CD4-positive, alpha-beta T cell treated with Interleukin-6 at 100 ng/mL for 8 hours (primary cell): ENCODE measurements at places on chromosomes 5 and 9.

DNA sequence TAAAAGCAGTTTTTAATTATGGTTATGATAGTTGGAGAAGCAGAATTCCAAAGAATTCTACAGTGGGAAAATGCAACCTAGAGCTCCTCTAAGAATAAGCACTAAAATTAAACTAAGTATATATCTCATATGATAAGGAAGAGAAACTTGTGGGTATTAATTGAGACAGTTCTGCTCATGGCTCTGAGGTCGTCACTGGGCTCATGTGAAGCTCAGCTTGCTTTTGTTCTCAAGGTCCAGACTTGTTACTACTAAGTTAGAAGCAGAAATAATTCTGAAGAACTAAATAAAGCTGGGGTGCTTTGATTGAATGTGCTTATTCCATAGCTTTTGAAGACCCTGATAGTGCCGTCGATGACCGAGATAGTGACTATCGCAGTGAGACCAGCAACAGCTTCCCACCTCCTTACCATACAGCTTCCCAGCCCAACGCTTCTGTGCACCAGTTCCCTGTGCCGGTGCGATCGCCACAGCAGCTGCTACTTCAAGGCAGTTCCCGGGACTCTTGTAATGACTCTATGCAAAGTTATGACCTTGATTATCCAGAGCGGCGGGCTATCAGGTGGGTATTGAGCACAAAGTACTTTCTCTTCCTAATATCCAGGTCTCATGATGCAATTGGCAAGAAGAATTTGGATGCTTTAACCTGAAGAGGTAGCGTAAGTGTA, 133.7 kb downstream of the UNC13B start:
- DNase-seq: no peak

GRCh38 chr9:115022760-115023434, 92.5 kb upstream of the TNFSF8 start:
- DNase-seq: no peak

GRCh38 chr5:139523635-139524445, 37.3 kb upstream of the UBE2D2 start:
- no peak for DNase-seq

- no peak for DNase-seq
These were observed 108.7 kb upstream of the PHYKPL start for GRCh38 chr5:178341091-178341850.

GRCh38 chr5:84265739-84266550, 118.7 kb downstream of the EDIL3 start:
- DNase-seq: no peak

GRCh38 chr5:175082866-175083590, 358.6 kb downstream of the MSX2 start:
- no peak for DNase-seq

DNA sequence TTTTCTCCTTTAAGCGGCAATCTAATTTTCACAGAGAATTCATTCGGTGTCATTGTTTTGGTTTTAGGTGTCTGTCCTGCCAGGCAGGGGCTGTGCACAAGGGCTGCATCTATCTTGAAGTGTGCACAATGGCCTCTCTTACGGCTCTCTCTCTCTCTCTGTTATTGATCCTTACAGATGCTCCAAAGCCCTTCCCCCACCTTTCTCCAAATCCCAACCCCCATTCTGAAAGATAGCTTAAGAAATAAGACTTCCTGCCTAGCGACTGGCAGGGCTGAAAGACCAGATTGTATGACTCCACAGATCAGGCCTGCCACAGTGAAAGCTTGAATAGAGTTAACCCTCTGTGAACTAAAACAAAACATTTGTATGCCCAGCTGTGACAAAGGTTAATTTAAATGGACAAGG, 86.5 kb upstream of the NR5A1 start:
- no peak for DNase-seq

GRCh38 chr5:118968925-118969375, 19.4 kb downstream of the DTWD2 start:
- DNase-seq: no peak
